Activated naive CD4-positive, alpha-beta T cell (primary cell): ENCODE measurements at places on chromosomes 5 and 9.
A peak's percentile ranks its signal among the peaks of the same experiment; 100 is the strongest.

- no peak for DNase-seq
These were observed 8.4 kb downstream of the RALGDS start for GRCh38 chr9:133112663-133113026.

GRCh38 chr5:73642344-73642743 lies 16.3 kb downstream of the ARHGEF28 start:
- DNase-seq, result no peak

DNA sequence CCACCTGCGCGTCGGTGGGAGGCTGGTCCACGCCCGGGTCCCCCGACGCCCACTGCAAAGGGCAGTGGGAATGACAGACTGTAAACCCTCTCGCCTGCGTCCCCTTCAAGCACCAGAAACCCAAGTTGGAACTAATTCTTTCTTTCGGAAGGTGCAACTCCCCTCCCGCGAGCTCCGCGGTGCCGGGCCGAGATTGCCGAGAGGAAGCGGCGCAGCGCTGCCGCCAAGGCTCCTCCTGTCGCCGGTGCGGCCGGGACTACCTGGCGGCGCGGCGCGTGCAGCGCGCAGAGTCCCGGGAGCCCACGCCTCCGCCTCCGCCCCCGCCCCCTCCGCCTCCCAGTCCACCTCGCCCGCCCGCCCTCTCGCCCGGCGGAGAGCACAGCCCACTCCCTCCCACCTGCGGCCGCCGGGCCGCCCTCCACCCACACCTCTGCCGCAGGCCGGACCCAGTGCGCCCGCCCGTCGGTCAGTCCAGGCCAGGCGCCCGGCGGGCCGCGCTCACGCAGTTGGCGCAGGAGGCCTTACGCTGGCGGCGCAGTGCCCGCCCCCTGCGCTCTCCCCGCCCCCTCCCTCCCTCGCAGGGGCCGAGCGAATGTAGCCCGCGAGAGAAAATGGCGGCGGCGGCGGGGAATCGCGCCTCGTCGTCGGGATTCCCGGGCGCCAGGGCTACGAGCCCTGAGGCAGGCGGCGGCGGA lies at the start of gene MAP3K1:
Gene MAP3K1 (plus strand): TSS at position 587 of the 695 bp plus-strand sequence. CDS start 25 bp downstream, at position 612.
- DNase-seq, result peak; percentile 63

DNA sequence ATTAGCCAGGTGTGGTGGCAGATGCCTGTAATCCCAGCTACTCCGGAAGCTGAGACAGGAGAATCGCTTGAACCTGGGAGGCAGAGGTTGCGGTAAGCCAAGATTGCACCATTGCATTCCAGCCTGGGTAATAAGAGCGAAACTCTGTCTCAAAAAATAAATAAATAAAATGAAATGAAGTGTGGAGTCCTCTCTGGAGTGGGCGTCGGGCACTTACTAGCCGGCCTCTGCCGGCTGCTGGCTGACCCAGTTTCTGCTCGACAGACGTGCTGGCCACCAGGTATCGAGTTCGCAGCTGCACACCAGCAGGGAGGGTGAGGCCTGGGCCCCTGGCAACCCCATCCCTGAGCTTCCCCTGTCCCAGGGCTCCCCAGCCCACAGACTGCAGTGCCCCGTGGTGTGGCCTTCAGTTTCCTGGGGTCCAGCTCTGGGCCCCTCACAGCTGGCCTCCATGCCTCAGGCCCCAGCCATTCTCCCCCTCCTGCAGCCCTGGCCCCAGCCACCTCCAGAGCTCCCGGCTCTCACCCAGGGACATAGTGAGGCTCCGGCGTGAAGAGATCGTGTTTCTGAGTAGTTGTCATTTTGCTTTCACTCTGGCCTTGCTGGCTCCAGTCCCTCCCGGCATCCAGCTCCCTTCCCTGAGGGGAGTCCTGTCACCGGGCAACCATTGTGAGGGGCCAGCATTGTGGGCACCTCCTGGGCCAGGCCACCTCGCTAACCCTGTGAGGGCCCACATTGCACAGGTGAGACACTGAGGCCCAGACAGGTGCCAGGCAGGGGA lies 3.8 kb upstream of the STPG3 start:
- DNase-seq, result no peak

GRCh38 chr5:68449380-68449779 lies 233.8 kb downstream of the PIK3R1 start:
- no peak for DNase-seq

DNA sequence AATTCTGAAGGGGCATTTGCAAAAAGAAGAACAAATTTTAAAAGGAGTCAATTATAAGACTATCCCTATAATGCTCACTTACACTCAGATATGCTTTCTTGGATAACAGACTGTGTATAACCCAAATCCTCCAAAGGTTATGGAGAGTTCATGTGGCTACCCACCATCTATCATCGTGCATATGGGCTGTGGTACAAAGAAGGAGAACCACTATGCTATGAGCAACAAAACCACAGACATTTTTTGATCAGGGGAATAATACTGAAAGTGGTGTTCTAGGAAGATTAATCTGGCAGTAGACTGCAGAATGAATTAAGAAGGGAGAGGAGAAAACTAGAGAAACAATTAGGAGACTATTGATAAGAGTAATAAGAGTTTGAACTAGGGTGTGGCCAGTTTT lies 16.8 kb downstream of the NR3C1 start:
- no peak for DNase-seq

DNA sequence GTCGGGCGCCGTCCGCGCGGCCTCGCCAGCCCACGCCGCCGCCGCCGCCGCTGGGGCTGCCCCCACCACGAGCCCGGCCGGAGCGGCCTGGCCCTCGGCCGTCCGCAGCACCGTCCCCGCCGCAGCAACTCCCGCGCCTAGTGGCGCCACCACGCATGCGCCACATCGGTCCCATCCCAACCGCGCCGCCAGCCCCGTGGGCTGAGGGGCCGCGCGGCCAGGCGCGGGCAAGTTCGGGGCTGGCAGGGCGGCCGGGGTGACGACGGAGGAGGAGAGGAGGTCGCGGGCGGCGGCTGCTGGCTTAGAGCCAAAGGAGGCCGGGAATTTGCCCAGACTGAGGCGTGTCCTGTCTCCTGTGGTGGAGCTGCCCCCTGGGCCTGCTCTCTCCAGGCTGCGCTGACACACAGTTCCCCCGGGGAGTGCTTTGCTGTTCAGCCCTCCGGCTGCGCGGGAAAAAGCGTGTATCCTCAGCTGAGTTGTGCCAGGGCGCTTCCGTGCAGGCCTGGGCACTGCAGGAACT lies at the start of gene TUSC1:
Gene TUSC1 (minus strand): TSS at position 298 of the 520 bp plus-strand sequence. CDS start 132 bp downstream, at position 166.
- no peak for DNase-seq

DNA sequence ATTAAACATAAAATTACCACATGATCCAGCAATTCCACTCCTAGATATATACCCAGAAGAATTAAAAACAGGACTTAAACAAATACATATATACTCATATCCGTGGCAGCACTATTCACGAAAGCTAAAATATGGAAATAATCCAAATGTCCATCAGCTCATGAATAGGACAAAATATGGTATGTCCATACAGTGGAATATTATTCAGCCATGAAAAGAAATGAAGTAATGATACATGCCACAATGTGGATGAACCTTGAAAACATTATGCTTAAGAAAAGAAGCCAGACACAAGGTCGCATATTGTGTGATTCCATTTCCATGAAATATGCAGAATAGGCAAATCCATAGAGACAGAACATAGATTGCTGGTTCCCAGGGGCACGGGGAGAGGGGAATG lies 24.8 kb upstream of the AFAP1L1 start:
- DNase-seq, result no peak

- DNase-seq, result no peak
These were observed 133.2 kb downstream of the PARP8 start for GRCh38 chr5:50799596-50799995.

- no peak for DNase-seq
These were observed 144.3 kb upstream of the DHFR start for GRCh38 chr5:80799041-80799440.

GRCh38 chr5:67453111-67453905 lies 256.7 kb upstream of the CD180 start:
- no peak for DNase-seq

DNA sequence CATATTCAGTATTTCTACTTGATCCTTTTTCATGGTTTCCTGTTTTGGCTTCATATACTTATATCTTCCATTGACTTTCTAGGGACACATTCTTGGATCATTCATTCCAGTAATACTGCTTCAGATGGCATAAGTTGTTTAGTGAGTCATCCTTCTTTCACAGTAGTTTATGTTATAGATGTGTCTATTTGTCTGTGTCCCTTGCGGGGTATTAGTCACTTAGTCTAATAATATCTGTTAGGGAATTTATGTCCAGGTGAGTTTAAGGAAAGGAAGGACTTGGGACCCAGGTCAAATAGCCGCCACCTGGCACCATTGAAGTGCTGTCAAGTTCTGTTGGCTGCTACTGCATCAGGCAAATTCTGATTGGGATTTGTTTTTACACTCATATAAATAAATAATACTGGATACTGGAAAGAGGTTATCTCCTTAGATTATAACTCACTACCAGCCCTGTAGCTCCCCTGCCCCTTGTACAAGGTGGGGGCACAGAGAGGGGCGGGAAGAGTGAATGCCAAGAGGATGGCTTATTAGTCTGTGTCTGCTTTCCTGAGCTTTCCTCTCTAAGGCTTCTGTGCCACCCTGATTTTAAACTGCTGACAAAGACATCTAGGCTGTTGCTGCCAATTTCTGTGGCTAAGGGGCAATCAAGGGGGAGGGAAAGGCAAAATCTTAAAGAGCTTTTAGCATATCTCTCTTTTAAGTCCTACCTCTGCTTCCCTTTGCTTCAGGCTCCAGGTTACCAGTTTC lies 64.9 kb downstream of the CDC42SE2 start:
- no peak for DNase-seq
